ENCODE measurements at places on chromosomes 16 and 17.

GRCh38 chr17:45336390-45337182 is 19.8 kb upstream of the MAP3K14 start:
- no peak for DNase-seq

DNA sequence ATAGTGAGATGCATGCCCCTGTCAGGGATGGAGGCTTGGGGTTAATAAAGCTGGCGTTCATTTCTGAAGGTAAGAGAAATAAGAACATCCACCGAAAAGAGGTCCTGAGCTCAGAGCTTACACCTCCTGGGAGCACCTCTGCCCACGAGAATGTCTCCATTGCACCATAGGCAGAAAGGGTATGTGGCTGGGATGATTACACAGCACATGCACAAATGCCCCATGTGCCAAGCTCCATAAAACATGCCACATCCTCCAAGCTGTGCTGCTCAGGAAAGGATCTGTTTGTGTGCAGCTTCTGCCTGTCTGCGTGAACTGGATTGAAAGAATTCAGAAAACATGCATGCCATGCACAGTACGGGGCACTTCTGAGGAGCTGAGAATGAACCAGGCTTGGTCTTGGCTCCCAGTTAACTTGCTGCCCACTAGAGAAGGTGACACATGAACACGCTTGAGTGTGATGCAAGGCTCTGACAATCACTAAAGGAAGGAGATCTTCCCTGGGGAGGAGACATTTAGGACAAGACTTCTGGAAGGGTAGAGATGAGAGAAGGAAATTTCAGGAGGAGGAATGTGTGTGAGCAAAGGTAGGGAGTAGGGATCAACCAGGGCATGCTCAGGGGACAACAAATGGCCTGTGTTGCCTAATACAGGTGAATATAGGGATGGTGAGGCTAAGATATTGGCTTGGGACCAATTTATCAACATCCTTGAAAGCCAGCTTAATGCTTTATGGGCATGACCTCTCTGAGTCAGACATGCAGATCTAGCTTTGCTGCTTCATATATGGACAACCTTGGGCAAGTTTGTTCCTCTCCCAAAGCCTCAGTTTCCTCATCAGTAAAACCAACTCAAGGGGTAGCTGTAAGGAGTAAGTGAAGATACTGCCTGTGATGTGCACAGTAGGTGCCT is 32.0 kb upstream of the SMPD3 start:
- DNase-seq: no peak

GRCh38 chr16:15741207-15741871 is 91.3 kb downstream of the NDE1 start:
- no peak for DNase-seq

DNA sequence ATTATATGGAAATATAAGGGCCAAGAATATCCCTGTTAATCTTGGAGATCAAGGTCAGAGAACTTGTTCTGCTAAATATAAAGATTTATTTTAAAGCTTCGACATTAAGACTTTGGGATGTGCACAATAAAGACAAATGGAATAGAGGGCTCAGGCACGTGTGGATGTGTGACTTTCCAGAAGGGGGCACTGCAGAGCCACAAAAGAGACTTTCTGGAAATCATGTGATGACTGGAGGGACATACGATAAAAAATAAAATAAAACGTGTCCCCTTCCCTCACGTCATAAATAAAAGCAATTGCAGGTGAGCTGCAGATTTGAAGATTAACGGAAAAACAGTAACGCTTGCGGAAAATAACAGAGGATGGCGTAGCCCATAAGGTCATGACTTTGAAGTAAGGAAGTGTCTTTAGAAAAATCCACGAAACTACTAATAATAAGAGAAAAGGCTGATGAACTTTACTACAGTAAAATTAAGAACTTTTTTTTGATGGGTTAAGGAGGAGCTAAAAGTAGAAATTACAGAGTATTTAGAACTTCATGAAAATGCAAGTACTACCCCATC is 9.4 kb upstream of the ENGASE start:
- peak; percentile 56 for DNase-seq

All from activated CD4-positive, alpha-beta T cell treated with anti-CD3 and anti-CD28 coated beads, Interleukin-2, amount 50 U/mL, for 4 hours (primary cell).